HuH-7 (cell line): ENCODE measurements at places on chromosomes 7 and 10.

DNA sequence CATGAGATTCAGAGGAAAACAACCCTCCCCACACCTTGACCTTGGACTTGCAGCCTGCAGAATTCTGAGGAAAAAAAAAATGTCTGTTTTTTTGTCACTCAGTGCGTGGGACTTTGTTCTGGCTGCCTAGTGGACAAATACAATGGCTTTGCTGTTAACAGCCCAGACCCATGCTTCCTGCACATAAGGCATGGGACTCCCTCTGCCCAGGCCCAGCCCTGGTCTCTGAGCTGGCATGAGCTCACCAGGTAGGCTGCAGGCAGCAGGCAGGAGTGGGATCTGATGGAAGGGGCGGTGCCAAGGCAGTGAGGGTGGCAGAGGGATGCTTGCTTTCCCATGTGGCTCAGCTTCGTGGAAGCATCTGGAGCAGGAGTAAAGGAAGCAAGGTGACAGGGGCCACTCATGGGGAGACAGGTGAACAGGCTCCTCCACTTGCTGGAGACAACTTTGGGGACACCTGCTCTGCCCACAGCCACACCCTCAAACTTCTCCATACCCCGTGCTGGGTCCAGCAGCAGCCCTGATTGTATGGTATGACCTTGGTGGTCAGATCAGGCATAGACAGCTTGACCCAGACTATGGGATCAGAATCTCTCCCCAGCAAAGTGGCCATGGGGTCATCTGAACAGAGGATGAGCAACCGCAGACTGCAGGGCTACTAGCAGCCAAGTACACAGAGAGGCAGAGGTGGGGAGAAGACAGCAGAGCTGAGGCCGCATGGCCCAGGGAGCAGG lies 27.0 kb downstream of the ANXA8 start:
- DNase-seq = no peak

GRCh38 chr10:125029584-125030242 lies 87.8 kb downstream of the ZRANB1 start:
- no peak for DNase-seq

DNA sequence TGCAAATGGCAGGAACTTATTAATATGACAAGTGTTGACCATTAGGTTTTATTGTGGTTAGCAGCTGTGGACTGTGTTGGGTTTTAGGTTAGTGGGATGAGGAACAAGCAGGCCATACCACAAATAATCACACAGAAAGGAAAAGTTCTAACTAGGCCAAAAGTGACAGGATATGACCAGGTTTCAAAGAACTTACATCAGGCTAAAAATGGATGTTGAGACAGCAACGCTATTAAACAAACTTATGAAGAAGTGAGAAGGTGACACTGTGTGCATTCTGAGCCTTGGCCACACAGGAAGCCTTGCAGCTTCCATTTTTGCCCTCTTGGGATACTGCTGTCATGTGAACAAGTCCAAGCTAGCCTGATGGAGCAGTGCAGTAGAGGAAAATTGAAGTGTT lies 568.8 kb downstream of the HTR7 start:
- no peak for DNase-seq

DNA sequence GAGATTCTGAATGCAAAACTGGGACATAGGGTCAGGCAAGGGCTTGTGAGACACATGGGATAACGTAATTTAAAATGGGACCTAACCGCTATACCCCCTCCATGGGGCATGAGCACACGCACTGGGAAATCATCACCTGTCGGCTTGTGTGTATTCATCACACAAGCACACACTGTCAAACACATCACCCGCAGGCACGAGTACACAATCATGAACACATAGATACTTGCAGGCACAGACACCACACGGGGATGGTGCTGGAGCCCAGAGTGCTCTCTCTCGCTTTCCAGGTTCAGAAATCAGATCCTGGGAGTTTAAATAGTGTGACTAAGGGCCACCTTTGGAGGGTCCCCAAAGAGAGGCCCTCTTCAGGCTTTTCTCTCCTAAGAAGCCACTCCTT lies 19.6 kb upstream of the TLX1 start:
- DNase-seq = no peak

GRCh38 chr7:154869436-154869835 lies 133.5 kb downstream of the PAXIP1 start:
- no peak for DNase-seq

GRCh38 chr7:43572516-43573049 lies 10.3 kb upstream of the STK17A start:
- DNase-seq = no peak
